G401 (cell line): ENCODE measurements at places on chromosomes 4 and X. TPM values are rescaled to one million over a fixed set of nuclear protein-coding genes. Genes with fewer than 3 reads are reported as not detected.

Gene PWWP3B
- not detected in 2 replicates for total RNA-seq

Gene CT45A2
- total RNA-seq, result not detected in 2 replicates

Gene ZNF275
- 1.8 and 2.9 TPM in 2 replicates for total RNA-seq

Gene TRMT10A
- total RNA-seq, result 4.4 and 8.4 TPM in 2 replicates

Gene FUNDC1
- 20.6 and 25.1 TPM in 2 replicates for total RNA-seq

Gene YY2
- total RNA-seq, result not detected in 2 replicates

DNA sequence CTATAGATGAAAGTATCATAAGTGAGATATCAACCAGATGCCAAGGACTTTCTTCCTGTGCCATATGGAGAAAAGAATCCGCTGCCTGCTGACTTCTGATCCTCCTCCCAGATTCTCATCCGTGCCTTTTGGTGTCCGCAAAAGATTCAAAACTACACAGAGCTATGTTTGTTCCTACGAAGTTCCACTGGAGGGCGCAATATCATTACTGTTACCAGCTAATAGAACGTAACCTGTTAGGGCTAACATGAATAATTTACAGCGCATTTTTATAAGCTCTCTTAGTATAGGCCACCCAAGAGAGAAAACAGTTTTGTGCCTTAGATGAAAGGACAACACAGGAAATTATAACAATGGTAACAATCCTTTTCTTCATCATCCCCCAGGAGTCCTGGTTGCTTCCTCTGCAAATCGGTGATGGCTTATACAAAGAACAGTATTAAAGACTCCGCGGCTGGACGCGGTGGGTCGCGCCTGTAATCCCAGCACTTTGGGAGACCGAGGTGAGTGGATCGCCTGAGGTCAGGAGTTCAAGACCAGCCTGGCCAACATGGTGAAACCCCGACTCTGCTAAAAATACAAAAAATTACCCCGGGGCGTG lies 22.8 kb upstream of the CENPVL3 start:
- DNase-seq, result peak; percentile 65

DNA sequence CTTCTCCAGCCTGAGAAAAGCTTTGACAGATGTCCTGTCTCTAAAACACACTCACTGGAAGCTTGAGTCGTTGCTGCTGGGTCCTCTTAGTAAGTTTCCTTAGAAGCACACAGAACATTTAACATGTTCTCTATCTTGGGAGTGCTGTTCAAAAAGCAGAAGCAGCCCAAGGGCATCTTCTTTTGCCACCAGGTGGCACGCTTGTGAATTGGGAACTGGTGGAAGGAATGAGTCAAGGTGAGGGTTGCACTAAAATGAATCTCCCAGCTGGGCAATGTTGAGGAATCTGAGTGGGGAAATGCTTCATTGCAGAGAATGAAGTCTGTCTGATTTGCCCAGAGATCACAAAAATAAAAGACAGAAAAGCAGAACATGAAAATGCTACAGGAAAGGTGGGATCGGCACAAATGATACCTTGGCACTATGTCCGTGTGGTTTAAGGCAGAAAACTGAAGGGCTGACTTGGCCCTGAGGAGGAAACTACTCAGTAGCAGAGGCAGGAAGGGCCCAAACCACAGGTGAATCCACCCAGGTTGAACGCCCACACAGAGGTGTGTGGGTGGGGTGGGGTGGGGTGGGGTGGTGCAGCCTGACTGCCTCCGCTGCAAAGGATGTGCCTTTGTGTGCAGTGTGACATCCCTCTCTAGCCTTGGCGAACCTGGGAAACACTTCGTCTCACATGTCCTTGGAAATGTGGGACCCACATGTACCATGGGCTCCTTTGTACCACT lies 26.0 kb downstream of the KIT start:
- DNase-seq, result no peak

DNA sequence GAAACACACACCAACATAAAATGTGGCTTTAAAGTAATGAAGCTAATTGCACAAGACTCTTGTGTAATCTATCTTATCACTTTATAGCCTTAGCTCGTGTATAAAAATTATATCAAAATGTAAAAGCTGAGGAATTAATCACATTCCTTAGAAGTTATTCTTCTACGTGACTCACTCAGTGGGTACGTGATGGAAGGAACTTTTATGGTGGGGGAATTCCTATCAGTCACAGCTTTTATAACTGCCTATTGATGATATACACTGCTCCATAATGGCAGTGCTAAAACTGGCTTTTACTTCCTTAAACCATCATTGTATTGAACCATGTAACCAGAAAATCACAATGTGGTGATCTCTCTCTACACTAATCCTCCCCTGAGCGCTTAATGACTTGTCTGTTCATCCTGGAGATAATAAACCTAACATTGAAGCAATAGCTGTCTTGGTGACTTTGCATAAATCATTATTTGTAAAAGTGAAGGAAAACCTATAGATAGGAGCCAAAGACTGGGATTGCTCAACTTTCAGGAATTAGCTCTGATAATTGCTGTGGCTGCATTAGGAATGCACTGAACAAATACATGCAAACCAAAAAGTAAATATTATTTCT lies 276.7 kb downstream of the GBA3 start:
- no peak for DNase-seq

GRCh38 chrX:119895843-119896326 lies at the start of gene AKAP14:
TSS of gene AKAP14 (plus strand) at chrX:119895893. CDS start at chrX:119903224, 7,331 bp downstream.
- peak; percentile 28 for DNase-seq

GRCh38 chr4:14636563-14636962 lies 365.7 kb upstream of the CPEB2 start:
- no peak for DNase-seq

DNA sequence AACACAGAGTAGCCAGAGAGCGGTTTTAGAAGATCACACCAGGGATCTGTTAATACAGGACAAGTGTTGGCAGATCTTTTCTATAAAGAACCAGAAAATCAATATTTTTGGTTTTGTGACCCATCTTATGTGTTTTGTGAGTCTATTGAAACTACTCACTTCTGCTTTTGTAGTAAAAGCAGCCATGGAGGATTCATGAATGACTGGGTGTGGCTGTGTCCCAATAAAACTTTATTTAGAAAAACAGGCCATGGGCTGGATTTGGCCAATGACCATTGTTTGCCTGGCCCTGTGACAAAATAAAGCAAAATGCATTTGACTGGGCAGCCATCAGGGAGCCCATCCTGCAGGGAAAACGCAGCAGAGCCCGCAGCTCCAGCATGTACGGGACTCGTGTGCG lies 99.9 kb upstream of the ADRA2C start:
- no peak for DNase-seq

DNA sequence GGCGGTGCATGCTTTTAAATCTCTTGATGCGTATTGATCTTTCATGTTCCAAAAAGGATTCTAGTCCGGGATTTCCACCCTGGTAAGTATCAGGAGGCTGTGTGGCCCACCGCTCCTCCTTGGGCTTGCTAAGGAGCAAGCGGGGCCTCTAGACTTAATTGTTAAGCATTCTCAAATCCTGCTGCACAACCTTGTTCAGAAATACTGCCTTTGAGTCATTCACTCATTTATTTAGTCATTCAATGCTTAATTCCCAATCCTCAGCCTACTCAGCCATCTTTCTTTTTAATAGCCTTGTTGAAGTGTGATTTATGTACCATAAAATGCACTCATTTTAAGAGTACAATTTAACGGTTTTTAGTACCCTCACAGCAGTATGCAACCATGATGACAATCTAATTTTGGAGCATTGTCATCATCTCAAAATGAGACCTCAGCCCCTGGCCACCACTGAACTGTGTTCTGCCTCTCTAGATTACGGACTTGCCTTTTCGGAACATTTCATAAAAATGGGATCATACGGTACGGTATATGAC lies 15.6 kb upstream of the SLC2A9 start:
- DNase-seq, result no peak

GRCh38 chr4:121788896-121789295 lies 12.2 kb upstream of the EXOSC9 start:
- no peak for DNase-seq

- DNase-seq, result no peak
These were observed 394.8 kb upstream of the TENM3 start for GRCh38 chr4:181848357-181848756.

DNA sequence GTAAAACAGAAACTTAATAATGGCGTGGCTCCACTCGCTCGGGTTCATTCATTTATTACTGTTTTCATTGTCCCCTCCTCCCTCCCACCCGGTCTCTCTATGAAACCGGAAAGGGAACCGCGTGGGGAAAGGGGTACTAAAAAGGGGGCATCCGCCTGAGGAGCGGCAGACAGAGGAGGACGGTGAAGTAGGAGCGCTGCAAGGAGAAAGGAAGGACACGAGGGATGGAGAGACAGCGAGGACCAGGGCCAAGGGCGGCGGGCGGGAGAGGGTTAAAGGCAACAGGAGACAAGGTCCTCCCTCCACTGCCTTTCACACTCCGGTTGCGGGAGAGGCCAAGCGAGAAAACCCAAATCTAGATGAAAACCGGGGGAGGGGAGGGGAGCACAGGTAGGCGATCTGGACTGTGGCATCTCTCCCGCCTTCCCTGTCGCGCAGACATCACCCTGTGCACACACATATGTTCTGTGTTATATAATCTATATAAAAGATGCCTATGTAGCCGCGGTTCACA lies 829 bp downstream of the ELOVL6 start:
- peak; percentile 80 for DNase-seq

DNA sequence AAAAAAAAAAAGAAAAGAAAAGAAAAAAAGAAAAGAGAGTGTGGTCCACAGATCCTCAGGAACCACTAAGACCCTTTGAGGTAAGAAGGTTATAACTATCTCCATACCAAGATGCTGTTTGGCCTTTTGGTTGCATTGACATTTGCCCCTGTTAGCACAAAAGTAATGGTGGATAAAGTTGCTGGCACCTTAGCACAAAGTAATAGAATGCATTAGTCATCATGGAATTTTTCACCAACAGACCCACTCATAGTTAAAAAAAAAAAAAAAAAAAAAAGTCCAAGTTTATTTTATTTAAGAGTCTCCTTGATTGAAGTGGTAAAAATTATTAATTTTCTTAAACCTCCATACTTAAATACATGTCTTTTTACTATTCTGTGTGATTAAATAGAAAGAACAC lies 78.4 kb upstream of the RBPJ start:
- no peak for DNase-seq

DNA sequence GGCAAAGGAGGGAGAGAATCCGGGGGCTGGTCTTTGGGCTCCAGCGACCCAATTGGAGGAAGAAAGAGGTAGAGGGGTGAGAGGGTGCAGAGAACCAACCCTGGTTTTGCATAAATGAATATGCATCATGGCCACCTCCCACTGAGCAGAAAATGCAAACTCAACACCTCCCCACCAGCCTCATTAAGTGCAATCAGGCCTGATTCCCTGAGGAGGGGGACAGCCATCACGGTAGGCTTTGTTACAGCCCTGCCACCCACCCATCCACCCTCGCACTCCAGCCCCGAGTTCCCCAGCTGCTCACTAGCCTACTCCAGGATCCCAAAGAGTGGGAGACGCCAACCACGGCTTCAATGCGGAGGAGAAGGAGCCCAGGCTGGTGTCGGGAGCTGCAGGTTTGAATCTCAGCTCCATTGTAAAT lies 48.3 kb upstream of the MAN2B2 start:
- no peak for DNase-seq

GRCh38 chrX:50202539-50202938 lies 1.7 kb upstream of the AKAP4 start:
- no peak for DNase-seq

- DNase-seq, result no peak
These were observed 14.9 kb downstream of the CCSER1 start for GRCh38 chr4:90142081-90142480.

DNA sequence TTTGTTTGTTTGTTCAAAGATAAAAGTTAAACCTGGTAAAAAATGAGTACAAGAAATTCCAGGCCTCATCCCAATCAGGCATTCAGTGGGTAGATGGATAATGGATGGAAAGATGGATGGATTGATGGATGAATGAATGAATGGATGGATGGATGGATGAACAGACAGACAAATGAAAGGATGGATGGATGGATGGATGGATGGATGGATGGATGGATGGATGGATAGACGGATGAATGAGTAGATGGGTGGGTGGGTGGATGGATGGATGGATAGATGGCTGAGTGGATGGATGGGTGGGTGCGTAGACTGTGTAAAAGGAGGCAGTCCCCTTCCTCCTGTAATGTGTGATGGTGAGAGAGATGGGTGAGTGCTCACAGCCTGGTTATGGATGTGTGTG lies 206.7 kb downstream of the FRMPD4 start:
- no peak for DNase-seq

DNA sequence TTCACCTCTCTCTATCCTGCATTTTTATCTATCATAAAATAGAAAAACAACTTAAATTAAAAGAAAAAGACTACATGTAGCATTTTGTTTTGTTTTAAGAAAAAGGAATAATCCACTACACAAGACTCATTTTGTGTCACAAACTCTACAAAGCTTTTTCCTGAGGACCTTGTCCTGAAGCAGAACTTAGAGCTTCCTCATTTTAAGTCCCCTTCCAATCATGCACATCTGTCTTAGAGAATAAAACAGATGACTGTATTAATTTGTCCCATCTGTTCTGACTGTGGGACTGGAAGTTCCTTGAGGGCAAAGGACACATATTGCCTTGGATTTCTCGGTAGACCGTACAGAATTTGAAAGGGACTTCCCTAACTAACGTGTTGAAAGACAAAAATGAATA lies 218.5 kb downstream of the COL25A1 start:
- no peak for DNase-seq

DNA sequence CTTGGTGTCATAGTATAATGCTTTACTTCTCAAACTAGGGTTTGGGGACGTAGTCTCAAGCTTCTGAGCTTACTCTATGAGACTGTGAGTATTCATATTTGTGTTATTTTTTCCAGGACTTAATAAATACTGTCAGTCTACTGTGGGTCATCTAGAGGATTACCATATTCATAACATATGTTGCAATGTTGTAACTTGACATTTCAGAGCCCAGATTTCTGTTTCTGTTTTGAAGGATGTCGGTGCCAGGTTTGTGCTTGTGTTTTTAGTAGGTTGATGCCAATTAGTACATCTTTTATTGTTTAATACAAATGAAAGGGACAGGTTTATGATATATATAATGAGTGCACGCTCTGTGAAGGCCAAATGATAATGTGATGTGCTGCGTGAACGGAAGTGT lies 69.6 kb downstream of the SPANXN4 start:
- no peak for DNase-seq
